ENCODE measurements at places on chromosomes 3 and 15.

GRCh38 chr15:55770806-55771205 lies 27.9 kb upstream of the PRTG start:
- no peak for DNase-seq

GRCh38 chr15:64096668-64097384 lies 1.0 kb downstream of the SNX1 start:
- DNase-seq, result peak; percentile 49

DNA sequence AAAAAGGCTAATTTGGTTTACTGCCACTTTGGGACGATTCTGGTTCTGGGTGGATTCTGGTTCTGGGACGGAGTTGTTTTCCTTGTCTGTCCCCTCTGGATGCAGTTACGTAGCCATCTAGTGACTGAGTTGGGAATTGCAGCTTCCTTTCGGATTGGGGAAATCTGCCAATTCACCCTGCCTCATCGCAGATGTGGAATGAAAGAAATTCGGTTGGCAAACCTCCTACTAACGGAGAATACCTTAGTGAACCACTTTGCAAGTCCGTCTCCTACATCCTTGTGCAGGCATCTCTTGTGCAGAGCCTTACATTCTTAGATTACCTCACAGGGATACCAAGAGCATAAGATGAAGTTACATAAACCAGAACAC lies 31.5 kb upstream of the AP4E1 start:
- DNase-seq, result peak; percentile 87

- no peak for DNase-seq
Measured at GRCh38 chr15:41559239-41559782, 299 bp downstream of the TYRO3 start.

DNA sequence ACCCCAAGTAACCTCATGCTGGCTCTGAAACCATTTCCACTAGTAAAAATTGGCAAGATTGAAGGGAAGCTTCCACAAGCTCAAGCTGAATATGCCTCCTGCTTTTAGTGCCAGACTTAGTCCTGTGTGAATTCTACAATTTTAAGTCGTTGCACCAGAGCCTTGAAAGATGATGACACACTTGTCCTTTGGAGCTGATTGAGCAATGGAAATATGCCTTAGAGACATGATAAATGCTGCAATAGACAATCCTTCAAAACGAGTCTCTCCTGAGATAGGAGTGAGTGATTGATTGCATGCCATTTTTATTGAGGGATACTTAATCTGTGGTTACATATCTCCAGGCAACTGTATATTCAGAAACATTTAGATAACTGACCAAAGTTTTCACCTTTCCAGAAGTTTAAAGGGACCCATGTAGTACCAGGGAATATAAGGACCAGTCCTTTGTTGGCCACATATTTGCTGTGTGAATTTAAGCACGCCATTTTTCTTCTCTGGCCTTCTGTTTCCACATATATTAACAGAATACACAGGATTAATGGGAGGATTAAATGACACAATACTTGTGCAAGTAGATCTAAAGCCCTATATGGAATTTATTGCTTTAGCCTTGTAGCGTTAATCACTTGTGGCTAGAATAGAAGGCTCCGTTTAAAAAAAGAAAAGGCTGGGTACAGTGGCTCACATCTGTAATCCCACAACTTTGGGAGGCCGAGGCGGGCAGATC lies 65.1 kb downstream of the PPARG start:
- DNase-seq, result peak; percentile 46

- peak; percentile 98 for DNase-seq
Measured at GRCh38 chr15:67146875-67147381, 81.5 kb downstream of the SMAD3 start.

GRCh38 chr3:47813551-47814177 lies 10.7 kb downstream of the DHX30 start:
- DNase-seq, result no peak

- no peak for DNase-seq
Measured at GRCh38 chr3:55659701-55660100, 172.6 kb upstream of the WNT5A start.

DNA sequence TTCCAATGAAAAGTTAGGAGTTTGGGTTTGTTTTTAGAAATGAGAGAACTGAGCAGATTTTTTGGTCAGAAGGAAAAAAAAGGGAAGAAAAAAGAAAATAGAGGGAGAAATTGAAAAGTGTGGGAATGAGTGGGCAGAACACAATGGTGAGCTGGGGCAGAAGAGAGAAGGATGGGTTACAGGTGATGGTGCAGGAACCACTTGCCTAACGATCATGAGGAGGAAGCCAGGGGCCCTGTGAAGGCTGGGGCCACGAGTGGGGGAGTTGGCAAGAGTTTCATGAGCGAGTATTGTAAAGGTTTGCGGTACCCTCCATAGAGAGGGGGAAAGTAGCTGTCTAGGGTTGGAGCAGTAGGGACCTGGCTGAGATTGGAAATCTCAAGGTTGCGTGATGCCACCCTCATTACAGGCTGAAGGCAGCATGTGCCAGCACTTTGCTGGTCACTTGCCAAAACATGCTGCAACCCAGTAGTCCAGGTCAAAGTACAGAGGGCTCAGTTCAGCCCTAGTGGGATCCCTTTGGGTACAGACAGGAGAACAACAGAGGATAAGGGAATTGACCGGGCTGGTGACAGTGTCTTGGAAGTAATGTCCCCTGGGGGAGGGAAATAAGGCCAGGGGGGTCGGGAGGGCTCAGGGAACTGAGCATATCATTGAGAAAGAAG lies 6.6 kb downstream of the IVD start:
- no peak for DNase-seq

DNA sequence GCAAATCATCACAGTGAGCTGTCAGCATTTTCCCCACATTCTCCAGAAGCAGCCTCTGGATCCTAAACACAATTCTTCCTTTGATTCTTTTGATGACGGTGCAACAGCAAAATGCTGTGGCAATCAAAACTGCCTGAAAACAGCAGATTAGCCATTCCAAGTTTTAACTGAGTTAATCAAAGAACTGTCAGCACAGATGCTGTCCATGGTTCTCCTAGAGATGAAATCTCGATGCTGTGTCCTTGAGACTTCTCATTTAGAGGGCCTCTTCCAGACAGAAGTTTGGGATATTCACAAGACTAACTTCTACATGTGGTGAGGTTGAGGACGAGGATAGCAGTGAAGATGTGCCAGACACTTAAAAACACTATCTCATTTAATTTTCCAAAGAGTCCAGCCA lies 50.4 kb upstream of the GYG1 start:
- no peak for DNase-seq

GRCh38 chr15:77067691-77068367 lies 3.1 kb downstream of the TSPAN3 start:
- no peak for DNase-seq

DNA sequence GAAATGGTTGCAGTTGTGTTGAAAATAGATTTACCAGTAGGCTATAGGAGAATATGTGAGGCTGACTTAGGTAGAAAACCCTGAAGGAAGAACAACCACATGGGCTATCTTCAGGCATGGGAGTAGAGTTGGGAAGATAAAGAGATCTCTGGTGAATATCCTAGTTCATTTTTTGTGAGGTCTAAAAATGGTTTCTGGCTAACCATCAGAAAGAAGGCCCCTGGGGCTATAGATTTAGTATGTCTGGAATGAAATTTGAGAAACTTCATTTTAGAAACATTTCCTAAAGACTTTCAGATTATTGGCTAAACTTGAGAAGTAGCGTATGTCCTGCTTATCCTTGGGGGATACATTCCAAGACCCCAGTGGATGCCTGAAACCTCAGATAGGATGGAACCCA lies 148.2 kb downstream of the NAALADL2 start:
- peak; percentile 58 for DNase-seq

DNA sequence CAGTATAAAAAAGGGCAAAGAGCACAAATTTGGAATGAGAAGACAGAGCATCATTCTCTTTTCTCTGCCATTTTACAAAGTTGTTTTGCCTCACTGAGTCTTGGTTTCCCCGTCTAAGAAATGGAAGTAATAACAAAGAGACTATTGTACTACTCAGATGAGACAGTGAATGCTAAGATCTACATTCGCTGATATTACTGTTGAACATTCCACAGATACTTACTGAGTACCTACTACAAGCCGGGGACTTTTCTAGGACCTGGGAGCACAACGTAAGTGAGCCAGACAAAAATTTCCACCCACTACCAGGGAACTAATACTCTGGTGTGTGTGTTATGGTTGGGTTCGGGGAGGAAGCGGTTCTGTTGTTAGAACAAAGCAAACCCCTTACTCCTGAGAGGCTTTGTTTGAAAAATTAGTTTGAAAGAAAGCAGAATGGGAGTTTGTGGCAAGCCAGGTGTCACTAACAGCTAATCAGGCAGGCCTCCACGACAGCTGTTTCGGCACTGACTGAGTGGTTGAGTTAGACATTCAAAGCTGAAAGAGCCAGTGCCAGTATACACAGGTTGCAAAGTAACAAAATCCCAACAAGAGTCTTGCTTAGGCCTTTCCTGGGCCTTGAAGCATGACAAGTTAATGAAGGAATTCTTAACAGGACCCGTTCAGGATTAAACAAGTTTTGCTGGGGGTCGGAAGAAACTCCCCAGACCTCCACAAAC lies 458.3 kb downstream of the EDEM1 start:
- DNase-seq, result no peak

GRCh38 chr3:195208183-195208582 lies 62.8 kb downstream of the XXYLT1 start:
- no peak for DNase-seq

GRCh38 chr15:73240866-73241499 lies 127.8 kb downstream of the HCN4 start:
- peak; percentile 51 for DNase-seq

DNA sequence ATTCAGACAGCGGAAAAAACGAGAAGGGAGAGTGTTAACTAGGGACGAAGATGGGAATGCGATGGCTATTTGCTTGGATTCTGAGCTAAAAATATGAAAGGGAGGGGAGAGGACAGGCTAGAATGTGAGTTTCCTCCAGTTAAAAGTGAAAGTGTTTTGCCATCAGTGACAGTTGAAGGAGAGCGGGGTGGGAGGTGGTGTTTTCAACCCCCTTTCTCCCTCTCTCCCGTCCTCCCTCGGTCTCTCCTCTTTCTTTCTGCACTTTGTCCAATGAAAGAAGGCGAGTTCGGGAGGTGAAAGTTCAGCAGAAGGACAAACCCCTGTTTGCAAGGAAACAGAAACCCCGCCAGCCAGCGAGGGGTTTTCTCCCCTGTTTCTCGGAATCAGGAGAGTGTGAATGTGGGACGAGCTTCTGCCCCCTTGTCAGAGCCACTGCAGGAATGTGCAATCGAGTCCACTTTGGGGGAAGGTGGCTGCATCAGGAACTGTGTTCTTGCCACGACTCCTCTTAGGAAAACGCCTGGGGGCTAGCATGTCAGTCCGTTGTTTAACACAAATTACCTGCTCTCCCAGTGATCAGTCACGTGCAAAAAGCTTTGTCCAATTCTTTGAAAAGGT lies 975 bp upstream of the FOXP1 start:
- DNase-seq, result peak; percentile 60

- no peak for DNase-seq
Measured at GRCh38 chr3:49362561-49362960, 4.4 kb upstream of the GPX1 start.

DNA sequence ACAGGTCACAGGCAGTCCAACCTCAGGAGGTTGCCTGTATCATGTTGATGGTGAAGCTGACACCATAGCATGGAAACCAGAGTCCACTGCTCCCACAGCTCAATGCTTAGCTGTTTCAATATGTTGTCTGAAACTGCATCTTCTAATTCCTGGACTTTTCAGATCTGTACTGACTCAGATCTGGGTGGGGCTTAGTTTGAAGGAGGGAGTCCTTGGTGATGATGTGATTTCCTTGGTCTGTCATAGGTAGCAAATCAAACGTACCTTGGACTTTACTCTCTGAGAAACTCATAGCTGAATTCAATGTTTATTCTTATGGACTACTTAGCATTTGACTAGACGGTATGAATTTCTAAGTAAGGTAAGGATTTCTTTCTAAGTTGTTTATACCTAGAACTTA lies at the start of gene HHLA2:
HHLA2 (plus strand) TSS at position 310 of the 400 bp plus-strand sequence. CDS start 55,266 bp downstream, outside the sequence.
- no peak for DNase-seq

- DNase-seq, result peak; percentile 72
Measured at GRCh38 chr3:177932750-177933660, 603.2 kb upstream of the KCNMB2 start.

DNA sequence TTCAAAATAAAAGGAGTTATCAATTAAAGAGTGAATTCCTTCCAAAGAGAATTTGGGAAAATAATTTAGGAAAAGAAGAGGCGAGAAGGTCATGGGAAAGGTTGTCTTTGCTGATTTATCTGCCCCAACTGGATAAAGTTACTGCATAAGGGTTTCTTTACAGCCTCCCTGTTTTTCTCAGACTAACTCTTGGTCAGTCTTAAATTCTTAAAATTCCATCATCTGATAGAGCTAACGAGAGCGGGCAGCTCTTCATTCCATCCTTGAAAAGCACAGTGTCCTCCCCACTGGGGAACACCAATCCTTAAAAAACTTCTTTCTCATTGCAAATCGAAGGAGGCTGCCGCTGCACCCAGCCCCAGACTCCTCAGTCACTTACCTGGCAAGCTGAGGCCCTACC lies 107.2 kb downstream of the PGPEP1L start:
- peak; percentile 39 for DNase-seq

Data from M059J (cell line).